ENCODE measurements at places on chromosomes 6 and 20. TPM values are rescaled to one million over a fixed set of nuclear protein-coding genes. Genes with fewer than 3 reads are reported as not detected.

- no peak overlapping the region for H3K27ac ChIP-seq
- peaks cover 9% of the 10 kb centered on the region for H3K4me1 ChIP-seq
- H3K36me3 ChIP-seq: no peaks in the 10 kb centered on the region
- no peaks in the 10 kb centered on the region for H3K27me3 ChIP-seq
These were observed 4.0 kb upstream of the TBC1D7 start for GRCh38 chr6:13332349-13332706.

GRCh38 chr6:68757821-68758220 lies 122.7 kb downstream of the ADGRB3 start:
- no peak overlapping the region for H3K27ac ChIP-seq
- DNase-seq: no peak
- H3K27me3 ChIP-seq: no peaks in the 10 kb centered on the region
- H3K4me3 ChIP-seq: no peak overlapping the region

GRCh38 chr20:34546751-34547181 lies 11.8 kb upstream of the MAP1LC3A start:
- H3K27ac ChIP-seq: no peak overlapping the region
- no peak overlapping the region for H3K4me3 ChIP-seq
- DNase-seq: no peak
- H3K27me3 ChIP-seq: no peaks in the 10 kb centered on the region
- peaks cover 7% of the 10 kb centered on the region for H3K36me3 ChIP-seq
- no peaks in the 10 kb centered on the region for H3K4me1 ChIP-seq

GRCh38 chr20:57618764-57619050 lies 1.5 kb downstream of the ZBP1 start:
- no peaks in the 10 kb centered on the region for H3K4me1 ChIP-seq
- no peak overlapping the region for H3K27ac ChIP-seq
- H3K36me3 ChIP-seq: no peaks in the 10 kb centered on the region
- no peak for DNase-seq

- peaks cover 61% of the 10 kb centered on the region for H3K27me3 ChIP-seq
- DNase-seq: peak; percentile 77
- H3K27ac ChIP-seq: no peak overlapping the region
These were observed 575 bp upstream of the CNR1 start for GRCh38 chr6:88166493-88167351.

DNA sequence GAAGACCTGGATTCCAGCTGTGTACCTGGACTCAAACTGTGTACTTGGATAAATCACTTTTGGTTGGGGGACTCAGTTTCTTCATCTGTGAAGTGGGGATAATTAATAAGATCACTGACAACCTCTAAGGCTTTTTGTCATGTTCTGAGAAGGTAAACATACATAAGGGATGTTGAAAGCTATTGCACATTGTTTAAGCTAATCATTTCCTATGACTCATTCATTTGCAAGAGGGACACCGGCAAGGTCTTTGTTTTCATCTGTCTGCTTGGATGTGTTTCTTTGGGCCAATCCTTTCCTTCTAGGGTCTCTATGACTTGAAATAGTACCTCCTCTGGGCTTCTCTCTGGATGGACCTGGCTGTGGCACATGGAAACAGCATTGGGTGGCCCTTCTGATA lies 6.8 kb downstream of the PROKR2 start:
- H3K4me1 ChIP-seq: no peaks in the 10 kb centered on the region
- no peak overlapping the region for H3K4me3 ChIP-seq
- H3K27me3 ChIP-seq: no peaks in the 10 kb centered on the region
- no peak overlapping the region for H3K27ac ChIP-seq
- H3K36me3 ChIP-seq: no peaks in the 10 kb centered on the region

- no peak overlapping the region for H3K27ac ChIP-seq
- H3K27me3 ChIP-seq: no peaks in the 10 kb centered on the region
These were observed 43.1 kb upstream of the SNX9 start for GRCh38 chr6:157779705-157780604.

DNA sequence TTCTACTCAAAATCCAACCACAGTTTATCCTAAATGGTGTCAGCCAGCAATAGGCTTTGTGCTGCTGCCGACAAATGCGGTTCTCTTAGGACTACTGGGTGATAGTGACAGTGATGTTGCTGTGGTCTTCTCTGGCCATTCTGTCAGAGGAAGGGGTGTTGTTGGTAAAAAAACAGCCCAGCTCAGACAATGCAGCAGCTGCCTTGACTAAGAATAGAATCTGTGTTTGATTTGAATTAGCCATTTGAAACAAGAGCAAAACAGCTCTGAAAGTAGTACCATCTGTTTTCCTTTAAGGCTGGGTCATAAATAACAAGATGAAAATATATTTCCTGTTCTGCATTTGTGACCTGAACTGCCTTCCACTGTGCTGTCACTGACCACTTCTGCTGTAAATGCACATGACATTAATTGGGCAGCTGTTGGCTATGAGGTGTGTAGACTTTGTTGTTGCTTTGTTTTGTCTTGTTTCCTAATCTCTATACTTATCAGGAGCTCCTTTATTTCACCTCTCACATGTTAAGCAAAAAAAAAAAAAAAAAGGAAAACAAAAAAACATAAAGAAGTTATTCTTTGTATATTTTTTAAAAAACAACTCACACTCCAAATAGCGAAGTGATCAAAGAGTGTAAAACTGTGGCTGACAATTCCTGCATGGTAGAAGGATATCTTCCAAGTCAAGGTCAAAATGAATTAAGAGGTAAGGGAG lies 497.8 kb upstream of the ARID1B start:
- no peaks in the 10 kb centered on the region for H3K27me3 ChIP-seq
- H3K4me3 ChIP-seq: no peak overlapping the region
- H3K36me3 ChIP-seq: no peaks in the 10 kb centered on the region

DNA sequence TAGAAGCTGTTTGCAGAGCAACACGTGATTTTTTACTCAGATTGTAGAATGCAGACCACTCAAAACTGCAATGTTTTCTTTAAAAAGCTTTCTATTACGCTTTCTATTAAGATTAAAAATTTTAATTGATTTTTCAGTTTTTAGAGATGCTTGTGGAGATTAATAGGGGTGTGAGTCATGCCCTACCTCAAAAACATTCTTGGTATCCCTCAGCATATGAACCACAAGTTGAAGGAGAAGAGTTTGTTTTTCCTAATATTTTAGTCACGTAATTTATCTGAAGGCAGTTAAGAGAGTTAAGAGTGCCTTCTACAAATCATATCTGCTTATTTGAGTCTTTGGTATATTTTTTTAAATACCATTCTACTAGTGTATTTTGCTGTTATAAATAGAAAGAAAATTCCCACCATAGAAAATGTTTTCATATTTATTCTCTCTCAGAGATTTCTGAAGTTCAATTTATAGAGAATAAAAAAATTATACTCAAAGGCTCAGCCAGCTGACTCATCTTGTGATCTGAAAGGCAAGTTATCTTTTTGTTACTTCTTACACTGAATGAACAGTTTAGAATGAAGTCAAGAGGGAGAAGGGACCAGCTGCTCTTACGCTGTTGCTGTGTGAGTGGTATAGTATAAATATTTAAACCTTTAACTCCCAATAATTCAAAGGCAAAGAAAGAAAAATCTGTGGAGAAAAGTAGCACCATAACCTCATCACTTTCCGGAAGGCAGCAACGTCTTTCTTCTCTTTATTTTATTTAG lies 7.6 kb downstream of the RIPOR2 start:
- no peak overlapping the region for H3K4me3 ChIP-seq
- H3K27me3 ChIP-seq: peaks cover 6% of the 10 kb centered on the region
- H3K36me3 ChIP-seq: no peaks in the 10 kb centered on the region
- no peak overlapping the region for H3K27ac ChIP-seq
- DNase-seq: no peak

GRCh38 chr20:63518351-63518861 lies 2.2 kb upstream of the PPDPF start:
- DNase-seq: no peak
- peaks cover 14% of the 10 kb centered on the region for H3K36me3 ChIP-seq
- no peak overlapping the region for H3K4me3 ChIP-seq
- H3K27ac ChIP-seq: no peak overlapping the region
- H3K27me3 ChIP-seq: peaks cover 8% of the 10 kb centered on the region

GRCh38 chr6:35320031-35320410 lies 22.3 kb upstream of the PPARD start:
- no peak for DNase-seq
- no peaks in the 10 kb centered on the region for H3K36me3 ChIP-seq
- H3K4me3 ChIP-seq: no peak overlapping the region
- H3K27me3 ChIP-seq: no peaks in the 10 kb centered on the region
- H3K27ac ChIP-seq: no peak overlapping the region

DNA sequence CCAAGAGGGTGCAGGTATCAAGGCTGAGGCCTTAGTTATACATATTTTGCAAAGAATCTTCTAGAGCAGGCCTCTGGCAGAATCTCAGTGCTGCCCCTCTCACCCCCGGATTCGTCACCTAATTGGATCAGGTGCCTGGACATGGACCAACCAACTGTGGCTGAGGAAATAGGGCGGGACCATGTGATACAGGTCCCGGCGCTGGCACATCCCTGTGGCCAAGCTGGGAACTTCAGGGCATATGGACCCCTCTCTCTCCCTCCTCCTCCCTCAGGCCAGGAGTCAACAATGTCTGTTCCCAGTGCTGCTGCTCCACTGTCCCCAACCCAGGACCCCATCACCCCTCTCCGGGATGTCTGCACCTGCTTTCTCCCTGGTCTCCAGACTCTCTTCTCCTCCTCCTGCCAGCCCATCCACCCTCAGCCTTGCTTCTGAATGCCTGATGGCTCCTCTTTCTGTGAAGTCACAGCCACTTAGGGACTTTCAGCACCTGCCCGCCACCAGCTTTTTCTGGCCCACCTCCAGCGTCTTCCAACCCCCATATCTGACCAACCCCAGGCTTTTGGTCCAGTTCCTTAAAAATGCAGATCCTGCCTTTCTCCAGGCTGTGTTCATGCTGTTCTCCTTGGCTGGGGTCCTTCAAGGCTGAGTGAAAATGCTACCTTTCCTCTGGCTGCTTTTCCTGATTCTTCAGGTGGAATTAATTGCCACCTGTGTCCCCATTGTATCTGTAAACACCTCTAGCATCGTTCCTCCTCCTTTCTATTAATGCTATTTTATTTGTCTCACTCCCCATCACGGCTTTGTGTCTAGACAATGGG lies 19.0 kb upstream of the MLN start:
- H3K4me1 ChIP-seq: peaks cover 10% of the 10 kb centered on the region
- no peaks in the 10 kb centered on the region for H3K36me3 ChIP-seq
- H3K27ac ChIP-seq: no peak overlapping the region

- H3K27ac ChIP-seq: no peak overlapping the region
- peaks cover 98% of the 10 kb centered on the region for H3K27me3 ChIP-seq
- no peak overlapping the region for H3K4me3 ChIP-seq
- no peaks in the 10 kb centered on the region for H3K4me1 ChIP-seq
- DNase-seq: peak; percentile 74
These were observed 1.4 kb downstream of the NKX2-4 start for GRCh38 chr20:21395666-21396598.

The IP6K3 gene
- total RNA-seq: under 0.01 TPM

The PCK1 gene
- not detected for total RNA-seq

The NKAIN4 gene
- total RNA-seq: not detected

The PNISR gene
- 81.9 TPM for total RNA-seq

The KIF6 gene
- 1.4 TPM for total RNA-seq

The RIPOR2 gene
- total RNA-seq: 2.1 TPM

Measured in osteoblast (primary cell).